Astrocyte (in vitro differentiated cells and primary cell): ENCODE measurements at places on chromosomes 7 and 10.

DNA sequence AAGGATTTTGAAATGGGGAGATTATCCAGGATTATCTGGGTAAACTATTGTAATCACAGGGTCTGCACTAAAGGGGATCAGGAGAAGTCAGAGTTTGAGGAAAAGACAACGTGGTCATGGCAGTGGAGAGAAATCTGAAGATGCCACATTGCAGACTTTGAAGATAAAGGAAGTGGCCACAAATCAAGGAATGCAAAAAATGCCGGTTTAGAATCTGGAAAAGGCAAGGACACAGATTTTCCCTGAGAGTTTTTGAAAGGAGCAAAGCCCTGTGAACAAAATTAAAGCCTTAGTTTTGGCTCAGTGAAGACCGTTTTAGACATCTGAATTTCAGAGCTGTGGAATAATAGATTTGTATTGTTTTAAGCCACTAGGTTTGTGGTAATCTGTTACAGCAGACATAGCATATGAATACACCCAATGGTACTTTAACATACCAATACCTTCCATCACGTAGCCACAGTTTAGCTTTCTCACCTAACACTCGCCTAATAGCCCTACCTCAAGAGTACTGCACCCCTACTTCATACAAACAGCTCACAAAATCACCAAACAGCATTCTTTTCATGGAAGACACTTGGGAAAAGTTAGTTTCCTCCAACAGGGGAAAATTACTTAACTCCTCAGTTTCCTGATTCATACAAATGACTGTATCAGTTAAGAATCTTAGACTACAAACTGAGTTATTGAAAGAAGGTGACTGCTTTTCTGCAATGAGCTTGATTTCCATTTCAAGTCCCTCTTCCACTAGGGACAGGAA lies 446.5 kb downstream of the INHBA start:
- peak; percentile 39 for DNase-seq

DNA sequence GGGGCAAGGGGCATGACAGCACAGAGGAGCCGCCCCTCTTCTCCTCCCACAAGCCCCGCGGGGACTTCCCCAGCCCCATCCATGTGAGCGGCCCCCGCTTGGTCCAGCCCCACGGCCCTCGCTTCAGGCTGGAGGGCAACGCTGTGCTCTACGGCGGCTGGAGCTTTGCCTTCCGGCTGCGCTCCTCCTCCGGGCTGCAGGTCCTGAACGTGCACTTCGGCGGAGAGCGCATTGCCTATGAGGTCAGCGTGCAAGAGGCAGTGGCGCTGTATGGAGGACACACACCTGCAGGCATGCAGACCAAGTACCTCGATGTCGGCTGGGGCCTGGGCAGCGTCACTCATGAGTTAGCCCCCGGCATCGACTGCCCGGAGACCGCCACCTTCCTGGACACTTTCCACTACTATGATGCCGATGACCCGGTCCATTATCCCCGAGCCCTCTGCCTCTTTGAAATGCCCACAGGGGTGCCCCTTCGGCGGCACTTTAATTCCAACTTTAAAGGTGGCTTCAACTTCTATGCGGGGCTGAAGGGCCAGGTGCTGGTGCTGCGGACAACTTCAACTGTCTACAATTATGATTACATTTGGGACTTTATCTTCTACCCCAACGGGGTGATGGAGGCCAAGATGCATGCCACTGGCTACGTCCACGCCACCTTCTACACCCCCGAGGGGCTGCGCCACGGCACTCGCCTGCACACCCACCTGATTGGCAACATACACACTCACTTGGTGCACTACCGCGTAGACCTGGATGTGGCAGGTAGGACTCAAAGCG lies 5.1 kb downstream of the AOC1 start:
- no peak for DNase-seq

GRCh38 chr7:22121702-22122474 lies 176.2 kb upstream of the CDCA7L start:
- no peak for DNase-seq

- DNase-seq: no peak
These were observed 162.8 kb upstream of the BMPER start for GRCh38 chr7:33742521-33742920.

GRCh38 chr10:92124616-92125143 lies 166.2 kb downstream of the CPEB3 start:
- peak; percentile 92 for DNase-seq

- DNase-seq: no peak
These were observed 269.8 kb upstream of the HGF start for GRCh38 chr7:82039621-82040020.

DNA sequence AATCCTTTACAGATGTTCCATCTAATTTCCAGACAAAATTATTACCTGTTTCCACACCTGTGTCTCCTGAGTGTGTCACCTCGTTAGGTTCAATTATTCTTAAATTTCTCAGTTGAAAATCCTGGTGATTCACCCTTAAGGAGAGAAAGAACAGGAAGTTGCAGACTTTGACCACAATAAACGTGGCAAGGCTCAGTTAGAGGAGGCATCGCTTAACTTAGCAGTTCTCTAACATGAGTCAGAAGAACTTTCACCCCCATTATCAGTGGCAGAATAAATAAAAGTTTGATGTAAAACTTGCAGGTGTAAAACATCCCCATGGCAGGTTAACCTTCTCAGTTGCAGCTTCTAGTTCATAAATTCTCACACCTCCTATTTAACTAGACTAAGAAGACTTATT lies 8.3 kb downstream of the XPNPEP1 start:
- peak; percentile 97 for DNase-seq

DNA sequence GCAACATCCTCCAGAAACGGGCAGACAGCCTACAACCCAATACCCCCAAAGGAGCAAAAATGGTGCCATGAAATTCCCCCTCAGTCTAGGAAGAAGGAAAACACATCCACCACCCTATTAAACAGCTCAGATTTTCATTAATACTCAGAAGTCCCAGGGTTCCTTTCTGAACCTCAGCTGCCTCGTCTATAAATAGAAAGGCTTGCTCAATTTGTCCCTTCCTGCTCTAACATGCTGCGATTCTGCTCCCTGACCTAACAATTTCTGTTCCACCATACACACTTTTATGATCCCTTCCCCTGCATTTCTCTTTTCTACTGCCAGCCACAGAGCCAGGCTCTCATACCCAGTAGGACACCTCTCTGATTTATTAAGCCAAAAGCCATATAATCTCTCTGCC lies 68.1 kb downstream of the MTERF1 start:
- DNase-seq: no peak

DNA sequence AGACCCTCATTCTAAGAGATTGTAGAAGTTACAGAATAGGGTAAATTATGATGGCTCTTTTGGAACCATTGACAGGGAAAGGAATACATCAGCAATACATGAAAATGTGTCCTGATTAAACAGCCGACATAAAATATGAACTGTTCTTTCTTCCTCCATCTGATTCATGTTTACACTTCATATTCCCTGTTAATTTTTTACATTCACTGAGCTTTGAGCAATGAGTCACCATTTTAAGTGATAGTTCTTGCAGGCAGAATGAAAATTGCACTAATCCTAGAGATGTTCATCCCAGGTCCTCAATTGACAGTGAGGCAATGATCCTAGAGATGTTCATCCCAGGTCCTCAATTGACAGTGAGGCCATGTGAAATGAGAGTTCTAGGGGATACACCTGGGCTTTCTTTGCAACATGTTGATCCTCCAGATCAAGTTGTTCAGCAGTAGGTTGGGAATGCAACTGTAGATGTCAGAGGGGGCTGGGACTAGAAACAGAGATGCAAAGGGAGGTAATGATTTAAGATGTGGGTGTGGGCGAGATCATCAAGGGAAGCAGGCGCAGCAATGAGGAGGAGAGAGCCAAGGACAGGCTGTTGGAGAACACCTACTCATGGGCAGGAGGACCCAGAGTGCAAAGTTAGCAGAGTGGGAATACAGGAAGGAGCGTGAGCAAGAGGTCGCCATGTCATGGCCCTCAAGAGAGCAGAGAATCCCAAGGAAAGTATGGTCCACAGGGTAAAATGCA lies 138.7 kb downstream of the ZNF365 start:
- peak; percentile 41 for DNase-seq

- no peak for DNase-seq
These were observed 31.8 kb downstream of the CNNM2 start for GRCh38 chr10:102949916-102950315.

GRCh38 chr10:21020545-21020944 lies 123.4 kb upstream of the NEBL start:
- no peak for DNase-seq

DNA sequence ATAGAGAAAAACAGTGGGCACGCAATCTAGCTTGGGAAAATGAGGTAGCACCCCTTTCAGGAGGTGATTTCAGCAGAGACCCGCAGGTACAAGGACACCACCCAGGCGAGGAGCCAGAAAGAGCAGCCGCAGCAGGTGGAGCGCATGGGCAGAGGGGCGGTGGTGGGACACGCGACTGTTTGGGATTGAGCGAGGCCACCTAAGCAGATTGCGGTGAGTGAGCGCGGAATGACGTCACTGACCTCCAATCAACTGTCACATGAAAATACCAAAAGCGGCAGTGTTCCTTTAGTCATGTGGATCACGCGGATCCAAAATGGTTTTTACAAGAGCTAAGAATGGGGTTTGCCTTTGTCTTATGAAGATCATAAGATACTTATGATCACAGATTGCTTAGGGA lies 40.2 kb upstream of the SLC26A3 start:
- no peak for DNase-seq

- DNase-seq: no peak
These were observed 39.0 kb upstream of the STRIP2 start for GRCh38 chr7:129394982-129395914.

DNA sequence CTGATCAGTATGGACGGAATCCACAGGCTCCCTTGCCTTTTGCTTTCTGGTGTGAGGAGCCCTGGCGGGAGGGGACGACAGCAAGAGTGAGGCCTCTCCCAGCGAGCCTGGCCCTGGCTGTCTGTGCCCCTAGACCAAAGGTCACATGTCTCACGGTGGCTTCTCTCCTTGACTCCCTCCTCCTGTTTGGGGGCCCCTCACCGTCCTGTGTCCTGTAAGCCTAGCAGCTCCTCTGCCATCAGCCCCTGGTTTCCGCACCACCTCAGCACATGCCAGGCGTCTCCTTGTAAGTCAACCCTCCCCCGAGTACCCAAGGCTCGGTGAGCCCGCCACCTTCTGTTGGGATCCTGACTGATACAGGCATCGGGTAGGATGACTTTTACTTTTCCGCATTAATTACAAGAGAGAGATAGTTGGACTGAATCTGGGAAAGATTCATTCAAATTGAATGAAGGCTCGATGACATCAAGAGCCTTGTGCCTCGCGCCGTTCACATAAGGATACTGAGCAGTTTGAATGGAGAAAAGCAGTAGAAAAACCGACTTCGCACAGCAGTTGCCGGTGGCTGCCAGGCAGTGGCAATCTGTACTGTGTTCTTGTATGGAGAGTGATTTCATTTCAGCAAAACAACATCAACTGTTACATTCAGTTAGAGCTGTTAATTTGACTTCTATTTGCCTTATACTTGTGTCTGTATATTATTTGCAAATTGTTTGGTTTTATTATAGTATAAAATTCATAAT lies 119.8 kb downstream of the XRCC2 start:
- DNase-seq: no peak

DNA sequence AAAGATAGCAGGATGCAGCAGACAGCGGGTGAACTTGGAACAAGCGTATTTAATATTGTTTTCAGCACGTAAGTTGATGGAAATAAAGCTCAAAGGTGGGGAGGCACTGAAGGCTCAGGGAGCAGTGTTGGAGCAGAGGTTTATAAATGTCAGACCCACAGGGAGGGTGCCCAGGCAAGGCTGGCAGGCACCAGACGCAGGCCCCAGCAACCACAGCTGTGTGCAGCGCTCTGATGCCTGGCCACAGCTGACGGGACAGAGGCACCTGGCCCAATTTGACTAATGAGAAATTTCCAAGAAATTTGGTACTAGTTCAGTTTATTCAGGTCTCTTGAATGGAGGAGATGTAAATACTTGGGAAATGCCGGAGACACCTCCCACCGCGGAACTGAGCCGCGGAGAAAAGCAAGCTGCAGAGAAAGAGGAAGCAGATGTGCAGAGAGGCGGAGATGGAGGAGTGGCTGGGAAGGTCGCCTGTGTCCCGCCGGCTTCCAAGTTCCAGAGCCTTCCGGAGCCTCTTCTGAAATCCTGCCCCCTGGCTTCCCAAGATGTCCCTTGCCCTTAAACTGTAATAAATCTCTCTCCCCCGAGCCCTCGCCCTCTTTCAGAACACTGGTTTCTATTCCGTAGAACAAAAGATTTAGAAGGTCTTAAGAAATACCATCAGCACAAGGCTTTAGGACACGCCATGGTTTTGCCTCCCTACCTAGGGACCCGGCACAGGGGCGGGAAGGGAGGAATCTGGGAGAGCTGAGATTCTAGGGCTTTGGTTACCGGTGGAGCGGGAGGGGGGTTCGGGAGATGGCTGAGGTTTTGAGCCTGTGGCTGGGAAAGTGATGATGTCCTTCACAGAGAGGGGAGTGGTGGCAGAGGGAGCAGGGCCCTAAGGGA lies 38.4 kb upstream of the PLXNA4 start:
- no peak for DNase-seq

GRCh38 chr10:127945341-127945758 lies 38.4 kb downstream of the PTPRE start:
- DNase-seq: no peak

DNA sequence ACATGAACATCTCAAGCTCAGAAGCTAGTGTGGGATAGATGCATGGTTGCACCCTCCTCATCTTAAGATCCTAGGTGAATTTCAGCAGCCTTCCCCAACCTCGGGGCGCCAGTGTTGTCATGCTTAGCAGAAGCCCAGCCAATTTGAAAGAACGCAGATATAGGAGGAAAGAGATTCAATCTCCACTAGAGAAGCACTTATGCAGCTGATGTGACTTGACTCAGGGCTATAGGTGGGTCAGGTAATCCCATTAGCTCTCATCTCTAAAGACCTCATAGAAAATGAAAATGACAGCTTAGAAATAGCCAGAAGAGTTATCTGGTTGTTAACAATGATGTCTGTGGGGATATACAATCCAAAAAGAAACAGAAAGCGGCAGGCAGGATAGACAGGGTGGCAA lies 310.5 kb downstream of the GPAM start:
- DNase-seq: no peak

DNA sequence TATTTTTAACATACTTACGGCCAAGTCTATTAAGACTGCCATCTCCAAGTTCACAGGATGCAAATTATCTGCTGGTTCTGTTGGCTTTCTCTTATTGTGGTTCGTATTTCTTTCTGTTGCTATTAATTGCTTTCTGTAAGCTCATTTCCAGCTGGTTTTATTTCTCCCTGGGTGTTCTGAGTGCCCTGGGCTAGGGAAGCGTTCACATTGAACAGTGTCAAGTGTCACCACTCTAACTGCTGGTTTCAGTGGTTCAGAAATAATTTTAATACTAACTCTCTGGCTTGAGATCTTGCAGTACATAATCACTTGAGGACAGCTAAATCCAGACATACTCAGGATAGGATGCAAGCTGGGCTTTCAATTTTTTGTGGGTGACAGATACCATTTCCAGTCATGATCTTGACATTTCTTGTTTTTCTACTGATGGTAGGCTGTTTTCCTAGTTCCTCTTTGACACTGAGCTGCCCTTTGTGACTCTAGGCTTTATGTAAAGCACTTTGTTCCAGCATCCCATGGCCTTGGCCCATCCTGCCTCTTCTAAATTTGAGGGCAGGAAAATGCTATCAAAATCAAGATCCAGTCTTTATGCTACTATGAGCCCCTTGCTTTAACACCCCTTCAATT lies 117.6 kb downstream of the SNX13 start:
- no peak for DNase-seq
